ENCODE measurements at places on chromosomes 3 and 15.

DNA sequence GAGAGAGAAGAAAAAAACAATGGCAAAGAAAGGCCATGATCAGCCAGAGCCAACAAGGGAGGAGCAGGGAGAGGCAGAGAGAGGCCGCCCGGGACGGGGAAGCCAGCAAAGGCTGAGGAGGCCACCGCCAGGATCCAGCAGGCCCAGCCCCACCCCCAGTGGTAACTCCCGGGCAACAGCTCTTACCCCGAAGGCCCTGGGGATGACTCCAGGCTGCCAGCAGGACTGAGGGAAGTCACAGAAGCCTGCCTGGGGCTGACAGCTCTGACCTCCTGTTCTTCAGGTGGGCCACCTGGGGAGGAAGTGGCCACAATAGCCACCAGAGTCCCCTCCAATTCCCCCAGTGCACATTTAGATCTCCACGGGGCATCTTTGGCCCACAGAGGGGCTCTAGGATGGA lies 184.3 kb upstream of the LINGO1 start:
- DNase-seq, result no peak

- DNase-seq, result no peak
Measured at GRCh38 chr3:31050296-31050695, 155.8 kb upstream of the GADL1 start.

DNA sequence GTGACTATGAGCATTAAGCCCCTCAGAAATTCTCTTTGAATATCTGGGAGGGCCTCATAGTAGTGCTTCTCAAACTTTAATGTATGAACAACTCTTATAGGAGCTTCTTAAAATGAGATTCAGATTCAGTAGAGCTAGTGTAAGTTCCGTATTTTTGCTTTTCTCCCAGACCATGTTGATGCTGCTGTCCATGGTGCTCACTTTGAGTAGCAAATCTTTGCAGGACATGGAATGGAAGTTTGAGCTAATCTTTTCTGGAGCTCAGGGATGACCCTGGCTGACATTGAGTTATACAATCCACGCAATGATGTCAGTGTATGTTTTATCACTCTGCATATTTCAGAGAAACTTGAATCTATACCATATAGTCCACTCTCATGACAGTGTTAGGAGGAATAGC lies 134.2 kb downstream of the OTOL1 start:
- DNase-seq, result no peak

GRCh38 chr3:18135060-18135814 lies 289.9 kb downstream of the SATB1 start:
- peak; percentile 37 for DNase-seq

- peak; percentile 36 for DNase-seq
Measured at GRCh38 chr3:167032267-167032876, 347.7 kb downstream of the ZBBX start.
